ENCODE measurements at places on chromosomes 16 and 17. TPM values are rescaled to one million over a fixed set of nuclear protein-coding genes. Genes with fewer than 3 reads are reported as not detected.

The RANGRF gene
- polyA plus RNA-seq = 24.4 TPM

The TSPOAP1 gene
- polyA plus RNA-seq = 0.04 TPM

The GJD3 gene
- polyA plus RNA-seq = not detected

The PABPN1L gene
- not detected for polyA plus RNA-seq

The PTX4 gene
- not detected for polyA plus RNA-seq

The CDC42EP4 gene
- 5.9 TPM for polyA plus RNA-seq

The AOC3 gene
- polyA plus RNA-seq = 0.18 TPM

DNA sequence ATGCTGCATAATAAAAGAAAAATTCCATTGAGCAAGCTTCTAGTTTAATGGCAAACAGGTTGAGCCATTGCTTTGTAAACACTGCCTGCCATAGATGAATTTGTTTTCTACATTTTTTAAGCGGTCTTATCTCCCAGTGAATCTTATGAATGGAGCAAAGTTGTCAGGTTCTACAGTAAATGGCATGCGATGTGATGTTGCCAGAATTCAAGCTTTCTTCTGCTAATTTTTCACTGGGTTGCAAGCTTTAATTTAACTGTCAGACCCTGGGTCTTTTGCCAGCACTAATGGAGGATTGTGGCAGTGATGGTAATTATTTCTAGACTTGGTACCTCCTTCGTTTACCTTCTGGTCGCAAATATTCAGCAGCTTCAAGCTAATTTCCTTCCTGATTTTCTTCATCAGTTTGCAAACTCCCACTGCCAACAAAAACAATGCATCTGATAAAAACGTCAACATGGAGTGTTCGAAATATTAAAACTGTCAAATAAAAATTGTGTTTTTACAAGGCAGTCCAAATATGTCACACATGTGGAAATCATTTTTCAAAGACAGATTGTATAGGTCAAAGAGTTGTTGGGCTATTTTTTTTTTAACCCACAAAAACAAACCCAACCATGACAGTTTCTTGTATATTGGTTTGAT is 274.2 kb upstream of the ERCC4 start:
- no peak for DNase-seq

DNA sequence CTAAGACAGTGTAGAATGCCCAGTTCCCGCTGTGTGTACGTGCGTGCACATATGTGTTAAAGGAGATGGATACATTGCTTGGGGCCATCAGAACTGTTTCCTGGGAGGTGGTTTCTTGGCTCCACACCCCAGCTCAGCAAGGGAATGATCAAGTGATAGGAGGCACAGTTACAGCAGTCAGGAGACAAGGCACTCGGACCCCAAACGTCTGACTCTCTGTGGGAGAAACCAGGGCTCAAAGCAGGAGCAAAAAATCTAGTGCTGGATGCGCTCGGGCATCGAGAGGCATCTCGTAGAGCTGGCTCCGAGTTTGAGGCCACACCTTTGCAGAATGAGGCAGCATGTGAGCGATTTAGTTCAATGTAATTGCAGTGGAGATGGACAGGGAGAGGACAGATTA is 71.9 kb downstream of the RBBP6 start:
- DNase-seq = no peak

DNA sequence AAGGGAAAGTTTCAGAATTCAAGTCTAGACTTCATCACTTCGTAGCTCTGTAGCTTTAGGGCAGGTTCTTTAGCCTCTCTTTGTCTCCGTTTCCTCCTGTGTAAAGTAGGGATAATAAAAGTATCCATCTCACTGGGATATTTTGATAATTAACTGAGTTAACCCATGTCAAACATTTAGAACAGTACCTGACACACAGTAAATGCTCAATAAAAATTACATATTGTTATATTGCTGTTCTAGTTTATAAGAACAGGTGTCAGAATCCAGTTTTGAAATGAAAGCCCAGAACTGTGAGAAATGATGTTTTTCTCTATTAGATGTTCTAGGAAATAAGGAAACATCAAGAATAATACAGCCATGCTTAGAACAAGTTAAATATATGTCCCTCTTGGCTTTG is 4.3 kb downstream of the MOSMO start:
- DNase-seq = no peak

GRCh38 chr17:40290629-40291280 is 3.1 kb downstream of the CDC6 start:
- peak; percentile 45 for DNase-seq

DNA sequence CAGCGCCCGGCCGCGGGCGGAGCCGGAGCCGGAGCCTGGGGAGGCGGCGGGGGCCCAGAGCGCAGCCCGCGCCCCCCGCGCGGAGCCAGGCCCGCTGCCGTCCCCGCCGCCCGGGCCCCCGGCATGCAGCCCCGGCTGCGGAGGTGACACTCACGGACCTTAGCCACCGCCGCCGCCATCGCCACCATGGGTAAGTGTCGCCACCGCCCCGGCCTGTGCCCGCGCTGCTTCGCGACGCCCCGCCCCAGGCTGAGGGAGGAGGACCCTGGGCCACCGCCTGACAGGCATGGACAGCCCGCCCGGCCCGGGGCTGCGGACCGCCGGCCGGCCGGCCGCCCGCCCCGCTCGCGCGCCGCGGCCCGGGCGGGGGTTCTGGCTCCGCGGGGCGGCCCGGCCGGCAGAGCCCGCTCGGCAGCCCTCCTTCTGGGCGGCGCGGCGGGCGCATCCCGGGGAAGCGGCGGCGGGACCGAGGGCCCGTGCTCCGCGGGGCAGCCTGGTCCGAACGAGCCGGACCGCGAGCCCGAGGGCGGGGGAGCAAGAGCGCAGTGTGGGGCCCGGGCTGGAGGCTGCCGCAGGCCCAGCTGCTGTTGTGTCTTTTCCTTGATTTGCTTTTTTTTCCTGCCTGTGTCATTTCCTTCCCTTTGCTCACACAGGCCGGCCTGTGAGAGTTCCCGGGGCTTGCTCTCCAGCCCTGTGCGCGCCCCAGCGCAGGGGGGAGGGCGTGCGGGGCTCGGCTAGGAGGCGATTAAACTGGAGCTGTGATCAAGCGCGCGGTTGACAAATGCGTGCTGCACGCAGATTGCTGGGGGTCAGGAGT is 565 bp downstream of the MAP3K3 start:
- no peak for DNase-seq

GRCh38 chr17:56610321-56610720 is 16.8 kb downstream of the NOG start:
- no peak for DNase-seq

GRCh38 chr16:31484491-31485171 is 1.7 kb downstream of the SLC5A2 start:
- DNase-seq = no peak

DNA sequence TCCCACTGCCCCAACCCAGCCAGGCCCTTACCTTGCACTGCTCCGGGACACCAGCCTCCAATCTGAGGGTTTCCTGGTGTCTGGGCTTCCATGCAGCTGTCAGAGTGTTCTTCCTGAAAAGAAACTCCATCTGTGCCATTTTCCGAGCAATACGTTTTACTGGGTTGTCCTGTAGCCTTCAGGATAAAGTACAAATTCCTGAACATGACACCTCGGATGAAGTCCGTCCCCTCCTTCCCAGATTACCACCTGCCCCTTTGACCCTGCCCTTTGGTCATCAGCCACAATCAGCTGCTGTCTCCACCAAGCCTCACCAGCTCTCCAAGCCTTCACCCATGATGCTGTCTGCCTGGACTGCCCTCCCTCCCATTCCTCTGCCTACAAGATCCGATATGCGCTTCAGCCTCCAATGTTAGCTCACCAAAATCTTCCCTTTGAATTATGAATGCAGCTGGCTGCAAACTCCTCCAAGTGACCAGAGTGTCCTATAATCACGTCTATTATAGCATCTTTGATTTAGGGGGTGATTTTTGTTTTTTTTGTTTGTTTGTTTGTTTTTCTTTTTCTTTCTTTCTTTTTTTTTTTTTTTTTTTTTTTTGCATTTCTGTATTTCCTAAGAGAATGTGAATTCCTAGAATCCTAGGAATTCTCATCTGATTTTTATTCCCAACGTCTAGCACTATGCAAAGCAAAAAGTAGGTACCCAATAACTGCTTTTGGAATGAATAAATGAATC is 60.6 kb upstream of the KIFC3 start:
- no peak for DNase-seq

DNA sequence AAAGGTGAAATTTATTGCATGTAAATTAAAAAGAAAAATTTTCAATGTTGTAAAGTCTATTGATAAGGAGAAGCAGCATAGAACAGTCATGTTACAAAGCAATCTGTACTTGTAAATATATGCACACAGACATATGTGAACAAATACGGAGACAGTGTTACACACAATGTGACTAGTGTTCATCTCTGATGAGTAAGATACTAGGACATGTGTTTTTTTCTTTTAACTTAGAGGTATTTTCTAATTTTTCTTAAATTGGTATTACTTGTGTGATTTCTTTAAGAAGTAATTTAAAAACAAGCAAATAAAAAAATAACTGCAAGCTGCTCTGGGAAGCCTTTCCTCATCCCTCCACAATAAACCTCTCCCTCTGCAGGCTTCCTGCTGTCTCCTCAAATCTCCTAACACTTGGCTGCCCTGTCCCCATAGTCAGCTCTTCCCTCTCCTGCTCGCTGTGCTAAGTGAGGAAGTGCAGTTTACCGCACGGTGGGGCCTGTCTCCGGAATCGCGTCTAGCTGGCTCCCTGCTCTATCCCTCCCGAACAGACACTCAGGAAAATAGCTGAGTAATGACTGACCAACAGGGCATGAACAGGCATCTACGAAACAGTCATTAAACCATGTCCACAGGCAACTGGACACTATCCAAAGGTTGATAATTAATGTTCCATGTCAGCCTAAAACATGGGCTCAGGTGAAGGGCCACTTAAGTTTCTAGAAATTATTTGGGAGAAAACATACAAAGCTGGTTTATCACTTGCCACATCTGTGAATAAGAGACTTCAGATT is 35.9 kb downstream of the CMTM4 start:
- DNase-seq = no peak

- no peak for DNase-seq
Measured at GRCh38 chr17:41824086-41824485, 11.3 kb downstream of the FKBP10 start.

- no peak for DNase-seq
Measured at GRCh38 chr17:6675201-6675825, 23.8 kb downstream of the C17orf100 start.

DNA sequence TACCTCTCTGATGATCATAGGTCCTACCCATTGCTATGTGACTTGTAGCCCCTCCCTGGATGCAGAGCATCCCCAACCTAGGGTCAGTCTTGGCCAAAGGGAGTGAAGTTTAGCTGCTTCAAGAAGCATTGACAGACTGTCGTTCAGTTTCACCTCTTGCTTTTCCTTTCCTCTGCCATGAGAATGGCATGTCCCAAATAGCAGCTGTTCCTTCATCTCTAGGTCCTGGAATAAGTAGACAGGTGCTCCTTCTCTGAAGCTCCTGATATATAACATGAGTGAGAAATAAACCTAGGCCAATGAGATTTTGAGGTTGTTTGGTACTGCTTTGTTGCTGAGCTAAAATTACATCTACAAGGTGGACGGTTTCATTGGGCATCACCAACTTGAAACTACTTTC is 204.5 kb upstream of the CACNG5 start:
- no peak for DNase-seq
